Endothelial cell of coronary artery (primary cell): ENCODE measurements at places on chromosomes 11 and 22. TPM values are rescaled to one million over a fixed set of nuclear protein-coding genes. Genes with fewer than 3 reads are reported as not detected.

HORMAD2 gene
- not detected in 2 replicates for total RNA-seq

MRGPRD gene
- total RNA-seq: not detected in 2 replicates

KDELR3 gene
- total RNA-seq: 27.4 and 36.0 TPM in 2 replicates

MN1 gene
- 0.45 and 2.3 TPM in 2 replicates for total RNA-seq

KRTAP5-10 gene
- total RNA-seq: not detected in 2 replicates

PATZ1 gene
- total RNA-seq: 15.0 and 17.7 TPM in 2 replicates

TRIM48 gene
- total RNA-seq: not detected in 2 replicates

CCDC87 gene
- 0.18 and 0.28 TPM in 2 replicates for total RNA-seq

ADM gene
- 56.4 and 241 TPM in 2 replicates for total RNA-seq

LGALS12 gene
- not detected in 2 replicates for total RNA-seq

APOBEC3B gene
- 0.38 and 1.3 TPM in 2 replicates for total RNA-seq

APOL4 gene
- 1.8 and 4.8 TPM in 2 replicates for total RNA-seq

CPT1B gene
- 2.2 and 6.6 TPM in 2 replicates for total RNA-seq

PICALM gene
- total RNA-seq: 176 and 301 TPM in 2 replicates

MYRF gene
- total RNA-seq: 0.27 and 4.0 TPM in 2 replicates
